B cell (primary cell): ENCODE measurements at places on chromosomes 7 and 10. TPM values are rescaled to one million over a fixed set of nuclear protein-coding genes. Genes with fewer than 3 reads are reported as not detected.

NANOS1 gene
- 0.03 and 0.16 TPM in 2 replicates for polyA plus RNA-seq

MYL7 gene
- not detected in 2 replicates for polyA plus RNA-seq

HOXA1 gene
- 0.07 and 0.13 TPM in 2 replicates for polyA plus RNA-seq

PAPOLB gene
- not detected in 2 replicates for polyA plus RNA-seq

CAMK2G gene
- 45.9 and 48.7 TPM in 2 replicates for polyA plus RNA-seq

FGL2 gene
- 0.95 and 2.1 TPM in 2 replicates for polyA plus RNA-seq

TIMM23 gene
- polyA plus RNA-seq: 21.1 and 21.8 TPM in 2 replicates

SLC18A3 gene
- polyA plus RNA-seq: not detected in 2 replicates

GIMAP5 gene
- polyA plus RNA-seq: 0.40 and 0.66 TPM in 2 replicates

VIM gene
- 350 and 375 TPM in 2 replicates for polyA plus RNA-seq

OR2A12 gene
- polyA plus RNA-seq: not detected in 2 replicates

EIF3A gene
- polyA plus RNA-seq: 8.8 and 16.4 TPM in 2 replicates

CCL26 gene
- not detected in 2 replicates for polyA plus RNA-seq

CHAT gene
- polyA plus RNA-seq: not detected in 2 replicates

OR2A1 gene
- polyA plus RNA-seq: 0.31 and 0.52 TPM in 2 replicates

TCF7L2 gene
- polyA plus RNA-seq: 0.48 and 1.0 TPM in 2 replicates

GHRHR gene
- not detected in 2 replicates for polyA plus RNA-seq

MCM10 gene
- 0.12 and 0.88 TPM in 2 replicates for polyA plus RNA-seq

CFAP70 gene
- 1.6 and 2.5 TPM in 2 replicates for polyA plus RNA-seq

KIF11 gene
- polyA plus RNA-seq: 0.45 and 0.64 TPM in 2 replicates

FAM237B gene
- not detected in 2 replicates for polyA plus RNA-seq

MICALL2 gene
- 0.46 and 0.85 TPM in 2 replicates for polyA plus RNA-seq

HOXA6 gene
- 0.18 TPM in 1 of 2 replicates, not detected in the other for polyA plus RNA-seq

ELN gene
- not detected in 2 replicates for polyA plus RNA-seq

CCNJ gene
- 2.8 and 2.9 TPM in 2 replicates for polyA plus RNA-seq

NPSR1 gene
- polyA plus RNA-seq: not detected in 2 replicates

PLCE1 gene
- 0.01 TPM in 1 of 2 replicates, not detected in the other for polyA plus RNA-seq

YKT6 gene
- polyA plus RNA-seq: 36.5 and 42.1 TPM in 2 replicates
